ENCODE measurements at places on chromosomes 4 and X.

DNA sequence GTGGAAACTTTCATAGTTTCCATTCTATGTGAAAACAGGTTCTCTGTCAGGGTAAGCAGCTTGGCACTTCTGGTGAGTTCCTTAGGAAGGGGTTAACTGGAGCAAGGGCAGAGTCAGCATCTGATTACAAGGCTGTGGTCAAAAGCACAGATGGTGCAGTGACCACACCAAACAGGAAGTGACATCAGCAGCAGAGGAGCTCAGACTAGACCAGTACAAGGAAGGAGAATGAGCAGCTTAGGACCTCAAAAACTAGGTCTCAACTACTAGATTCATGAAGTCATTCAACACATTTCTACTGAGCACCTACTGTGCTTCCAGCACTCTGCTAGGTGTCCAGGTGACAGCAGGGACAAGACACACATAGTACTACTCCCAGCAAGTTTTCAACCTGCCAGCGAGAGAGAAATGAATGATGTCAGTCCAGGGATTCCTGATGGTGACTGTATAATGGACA is 130.2 kb downstream of the AMELX start:
- H3K27me3 ChIP-seq, result peaks cover 6% of the 10 kb centered on the region
- no peak overlapping the region for H3K27ac ChIP-seq
- H3K36me3 ChIP-seq, result no peaks in the 10 kb centered on the region
- no peak overlapping the region for H3K4me3 ChIP-seq

DNA sequence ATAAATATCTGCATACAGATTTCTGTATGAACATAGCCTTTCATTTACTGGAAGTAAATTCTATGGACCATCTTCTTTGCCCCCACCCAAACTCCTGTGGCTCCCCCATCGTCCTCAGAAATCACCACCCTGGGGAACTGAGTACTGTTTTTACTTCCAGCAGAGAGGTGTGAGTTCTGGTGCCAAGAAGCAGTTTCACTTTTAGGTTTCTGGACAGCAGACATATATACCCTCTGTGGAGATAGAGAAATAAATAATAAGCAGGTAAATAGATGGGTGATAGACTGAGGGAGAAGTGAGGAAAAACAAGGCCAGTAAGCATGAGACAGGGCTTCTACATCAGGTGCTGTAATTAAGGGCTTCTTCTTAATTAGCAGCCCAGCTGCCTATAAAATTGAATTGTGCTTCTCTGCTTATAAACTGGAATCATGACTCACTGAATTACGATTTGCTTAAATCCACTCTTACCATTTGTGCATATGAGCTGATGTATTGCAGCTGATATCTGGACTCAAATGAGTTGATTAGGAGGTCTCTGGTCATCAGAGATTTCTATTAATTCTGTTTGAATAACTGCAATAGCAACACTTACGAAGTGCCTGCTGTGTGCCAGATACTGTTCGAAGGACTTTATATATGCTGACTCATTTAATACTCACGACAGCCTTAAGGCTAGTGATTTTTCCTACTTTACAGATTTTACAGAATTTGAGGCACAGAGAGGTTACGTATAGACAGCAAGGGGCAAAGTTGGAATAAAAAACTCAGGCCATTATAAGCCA is 60.8 kb upstream of the DHX15 start:
- H3K27ac ChIP-seq, result no peak overlapping the region
- peaks cover 6% of the 10 kb centered on the region for H3K4me1 ChIP-seq
- no peak for DNase-seq
- H3K4me3 ChIP-seq, result no peak overlapping the region
- H3K36me3 ChIP-seq, result no peaks in the 10 kb centered on the region
- H3K27me3 ChIP-seq, result peaks cover under 1% of the 10 kb centered on the region

DNA sequence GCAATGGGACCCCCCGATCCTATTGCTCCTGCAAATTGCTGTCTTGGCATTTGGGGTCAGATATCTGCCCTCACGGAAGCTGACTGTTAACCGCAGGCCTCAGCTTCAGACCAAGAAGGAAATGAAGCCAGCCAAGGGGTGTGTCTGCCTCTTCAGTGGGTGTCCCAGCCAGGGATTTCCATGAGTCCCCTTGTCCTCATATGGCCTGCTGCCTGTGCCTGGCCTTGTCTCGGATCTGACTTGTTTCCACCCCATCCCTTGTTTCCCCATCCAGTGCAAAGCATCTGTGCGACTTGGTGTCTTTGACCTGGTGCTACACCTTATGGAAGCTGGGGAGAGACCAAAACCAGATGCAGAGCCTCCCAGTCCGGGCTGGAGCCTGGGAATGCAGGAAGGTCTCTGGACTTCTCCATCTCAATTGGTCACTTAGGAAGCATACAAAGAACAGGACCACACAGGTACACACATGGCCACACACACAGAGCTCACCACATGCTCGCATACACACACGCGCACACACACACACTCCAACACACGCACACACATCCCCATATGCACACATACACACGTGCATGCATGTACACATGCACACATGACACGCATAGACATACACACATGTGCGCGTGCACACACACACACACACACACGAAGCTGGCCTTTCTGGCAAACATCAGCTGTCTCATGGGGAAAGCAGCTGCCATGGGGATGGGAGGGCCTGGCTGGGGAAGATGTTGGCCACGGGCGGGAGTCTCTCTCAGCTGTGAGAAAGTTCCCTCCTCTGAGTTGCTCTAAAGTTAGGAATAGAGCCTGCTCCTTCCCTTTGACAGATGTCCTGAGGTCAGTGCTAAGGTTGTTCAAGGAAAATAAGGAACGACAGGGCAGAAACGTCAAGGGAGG is 65.5 kb downstream of the CRMP1 start:
- H3K4me1 ChIP-seq, result no peaks in the 10 kb centered on the region
- no peak overlapping the region for H3K27ac ChIP-seq
- no peak overlapping the region for H3K4me3 ChIP-seq
- no peak for DNase-seq

DNA sequence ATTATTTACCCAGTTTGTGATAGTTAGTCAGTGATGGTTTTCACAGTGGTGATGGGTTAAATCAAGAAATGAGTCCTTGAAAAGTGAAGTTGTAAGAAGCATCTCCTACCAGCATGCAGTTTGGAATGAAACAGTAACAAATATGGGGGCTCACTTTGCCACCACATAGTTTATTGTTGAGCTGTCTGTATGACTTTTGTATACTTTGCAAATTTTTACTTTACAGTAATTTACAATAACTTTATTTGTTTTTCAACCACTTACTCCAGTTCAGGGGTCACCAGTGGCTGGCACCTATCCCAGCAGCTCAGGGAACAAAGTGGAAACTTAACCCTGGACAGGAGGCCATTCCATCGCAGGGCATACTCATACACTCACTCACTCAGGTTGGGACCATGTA is 64.5 kb upstream of the ANKRD50 start:
- H3K27me3 ChIP-seq, result no peaks in the 10 kb centered on the region
- no peaks in the 10 kb centered on the region for H3K4me1 ChIP-seq
- DNase-seq, result no peak
- H3K4me3 ChIP-seq, result no peak overlapping the region

DNA sequence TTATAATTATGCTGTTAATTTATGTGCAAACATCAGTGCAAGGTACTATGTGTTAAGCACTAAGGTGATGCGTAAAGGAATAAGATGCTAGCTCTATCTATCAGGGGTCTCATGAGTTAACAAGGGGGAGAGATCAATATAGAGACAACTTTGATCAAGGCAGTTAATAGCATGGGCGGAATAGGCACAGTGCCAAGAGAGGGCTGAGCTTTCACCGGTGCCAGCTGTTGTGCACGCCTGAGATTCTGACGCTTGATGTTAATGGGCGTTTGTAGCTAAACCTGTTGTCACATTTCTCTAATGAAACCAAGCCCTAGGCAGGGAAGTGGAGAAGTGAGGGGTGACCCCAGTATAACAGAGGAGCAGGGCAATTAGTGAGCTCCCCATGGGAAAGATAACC is 86.0 kb upstream of the NMU start:
- DNase-seq, result no peak
- H3K27me3 ChIP-seq, result no peaks in the 10 kb centered on the region
- H3K4me1 ChIP-seq, result no peaks in the 10 kb centered on the region
- H3K27ac ChIP-seq, result no peak overlapping the region

DNA sequence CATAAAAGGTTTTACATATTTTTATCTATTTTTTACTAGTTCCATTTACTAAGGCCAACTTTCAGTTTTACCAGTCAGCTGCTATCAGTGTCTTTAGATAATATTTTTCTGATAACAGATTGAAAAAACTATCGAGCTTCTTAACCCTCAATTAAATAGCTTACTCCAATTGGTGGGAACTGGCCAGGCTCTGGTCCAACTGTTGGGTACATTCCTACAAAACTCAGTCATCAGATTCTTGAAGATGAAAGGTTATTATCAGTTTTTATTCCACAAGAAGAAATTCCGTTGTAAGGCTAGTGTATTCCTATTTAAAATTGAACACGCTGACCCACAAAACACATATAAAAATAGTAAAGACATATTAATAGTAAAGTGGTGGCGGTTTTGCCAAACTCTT is 346.2 kb downstream of the MAPK10 start:
- no peaks in the 10 kb centered on the region for H3K27me3 ChIP-seq
- H3K36me3 ChIP-seq, result no peaks in the 10 kb centered on the region
- no peak for DNase-seq
- H3K4me3 ChIP-seq, result no peak overlapping the region
- H3K4me1 ChIP-seq, result peaks cover 15% of the 10 kb centered on the region

- H3K4me1 ChIP-seq, result peaks cover 22% of the 10 kb centered on the region
- no peak overlapping the region for H3K4me3 ChIP-seq
- no peaks in the 10 kb centered on the region for H3K27me3 ChIP-seq
- no peak overlapping the region for H3K27ac ChIP-seq
- H3K36me3 ChIP-seq, result no peaks in the 10 kb centered on the region
Observed at GRCh38 chrX:115499112-115499805, 61.7 kb upstream of the PLS3 start.

DNA sequence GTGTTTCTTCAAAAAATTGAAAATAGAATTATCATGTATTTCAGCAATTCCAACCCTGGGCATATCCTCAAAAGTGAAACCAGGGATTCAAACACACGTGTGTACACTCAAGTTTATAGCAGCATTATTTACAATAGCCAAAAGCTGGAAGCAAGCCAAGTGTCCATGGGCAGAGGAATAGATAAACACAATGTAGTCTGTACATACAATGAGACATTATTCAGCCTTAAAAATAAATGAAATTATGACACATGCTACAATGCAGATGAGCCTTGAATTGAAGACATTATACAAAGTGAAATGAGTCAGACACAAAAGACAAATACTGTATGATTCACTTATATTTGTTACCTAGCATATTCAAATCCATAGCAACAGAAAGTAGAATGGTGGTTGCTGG is 853.4 kb downstream of the STIM2 start:
- H3K36me3 ChIP-seq, result no peaks in the 10 kb centered on the region
- no peaks in the 10 kb centered on the region for H3K4me1 ChIP-seq
- no peak overlapping the region for H3K4me3 ChIP-seq
- peaks cover under 1% of the 10 kb centered on the region for H3K27me3 ChIP-seq
- no peak for DNase-seq
- H3K27ac ChIP-seq, result no peak overlapping the region

- DNase-seq, result no peak
- peaks cover 42% of the 10 kb centered on the region for H3K36me3 ChIP-seq
- H3K4me3 ChIP-seq, result no peak overlapping the region
- no peak overlapping the region for H3K27ac ChIP-seq
- H3K4me1 ChIP-seq, result no peaks in the 10 kb centered on the region
Observed at GRCh38 chrX:24890677-24891076, 125.1 kb downstream of the ARX start.

GRCh38 chr4:107858158-107858742 is 33.5 kb downstream of the SGMS2 start:
- H3K27ac ChIP-seq, result no peak overlapping the region
- no peak for DNase-seq
- H3K36me3 ChIP-seq, result peaks cover 7% of the 10 kb centered on the region

GRCh38 chr4:186826846-186827533 is 103.3 kb upstream of the FAT1 start:
- no peaks in the 10 kb centered on the region for H3K36me3 ChIP-seq
- H3K4me1 ChIP-seq, result no peaks in the 10 kb centered on the region
- H3K4me3 ChIP-seq, result no peak overlapping the region
- peaks cover 6% of the 10 kb centered on the region for H3K27me3 ChIP-seq
- DNase-seq, result no peak

DNA sequence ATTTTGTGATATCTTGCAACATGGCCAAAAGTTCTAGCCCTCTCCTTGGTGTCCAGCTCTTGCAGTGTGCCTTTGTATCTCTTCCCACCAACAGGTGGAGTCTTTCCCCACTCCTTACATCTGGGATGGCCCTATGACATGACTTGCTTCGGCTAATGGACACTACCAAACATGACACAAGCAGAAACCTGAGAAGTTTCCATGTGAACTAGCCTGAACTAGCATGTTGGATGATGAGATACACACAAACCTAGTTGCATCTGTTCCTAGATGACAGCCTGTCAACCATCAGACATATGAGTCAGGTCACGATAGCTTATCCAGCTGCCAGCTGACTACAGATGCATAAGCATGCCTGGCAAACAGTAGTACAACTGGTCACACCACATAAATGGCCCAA is 207.5 kb upstream of the FTHL17 start:
- H3K27ac ChIP-seq, result no peak overlapping the region
- no peaks in the 10 kb centered on the region for H3K36me3 ChIP-seq
- no peak overlapping the region for H3K4me3 ChIP-seq
- H3K4me1 ChIP-seq, result peaks cover under 1% of the 10 kb centered on the region

DNA sequence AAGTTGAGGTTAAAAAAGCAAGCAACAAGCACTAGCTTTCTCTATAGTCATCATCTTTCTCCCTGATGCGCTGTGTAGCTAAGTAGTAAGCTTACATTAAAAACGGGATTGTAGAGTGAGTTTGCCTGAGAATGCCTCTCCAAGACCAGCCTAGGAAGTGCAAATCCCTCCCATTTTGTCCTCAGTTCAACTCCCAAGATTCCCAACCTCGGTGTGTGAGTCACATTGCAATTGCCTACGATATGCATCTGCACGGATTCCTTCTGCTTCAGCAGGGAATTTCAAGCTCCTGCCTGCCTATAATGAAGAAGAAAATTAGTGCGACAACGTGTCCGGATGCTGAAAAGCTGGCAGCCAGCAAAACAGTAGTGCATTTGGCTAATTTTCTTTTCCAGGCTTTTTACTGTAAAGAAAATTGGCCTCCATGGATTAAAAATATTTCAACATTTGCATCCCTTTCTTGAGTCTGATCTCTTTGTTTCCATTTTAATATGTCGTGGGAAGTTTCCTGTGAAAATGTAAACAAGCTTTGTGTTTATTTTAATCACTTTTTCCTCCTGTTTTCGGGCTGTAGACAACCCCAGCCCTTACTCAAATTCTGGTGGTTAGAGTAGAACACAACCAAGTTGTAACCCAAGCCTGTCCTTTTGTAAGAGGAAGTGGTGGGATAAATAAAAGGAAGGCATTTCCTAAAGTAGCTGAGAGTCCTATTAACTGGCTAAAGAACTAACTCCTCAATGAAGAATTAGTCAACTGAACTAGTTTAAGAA is 58.4 kb upstream of the TET2 start:
- H3K36me3 ChIP-seq, result no peaks in the 10 kb centered on the region
- no peaks in the 10 kb centered on the region for H3K4me1 ChIP-seq
- peak overlapping the region; percentile 14 for H3K27ac ChIP-seq

- no peak overlapping the region for H3K4me3 ChIP-seq
- no peak for DNase-seq
- peaks cover 12% of the 10 kb centered on the region for H3K4me1 ChIP-seq
- H3K27me3 ChIP-seq, result no peaks in the 10 kb centered on the region
- H3K27ac ChIP-seq, result no peak overlapping the region
- H3K36me3 ChIP-seq, result no peaks in the 10 kb centered on the region
Observed at GRCh38 chr4:16661813-16662212, 236.6 kb downstream of the LDB2 start.

All from type B pancreatic cell (in vitro differentiated cells).